ENCODE measurements at places on chromosomes 7 and 10.

DNA sequence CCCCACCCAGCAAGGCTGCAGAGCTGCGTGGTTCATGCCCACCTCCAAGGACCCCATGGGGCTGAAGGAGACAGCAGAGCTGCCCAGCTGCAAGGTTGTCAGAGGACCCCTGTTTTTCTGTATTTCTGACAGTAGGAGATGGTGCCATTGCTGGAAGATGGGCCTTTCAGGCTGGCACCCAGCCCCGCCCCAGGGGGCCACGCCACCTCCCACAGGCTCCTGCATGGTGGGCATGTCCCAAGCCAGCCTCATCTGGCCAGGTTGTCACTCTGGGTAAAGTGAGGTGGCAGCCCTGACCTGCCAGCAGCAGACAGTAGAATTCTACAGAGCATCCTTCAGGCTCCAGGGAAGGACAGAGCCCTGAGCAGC lies 75.5 kb upstream of the RET start:
- no peak for DNase-seq

DNA sequence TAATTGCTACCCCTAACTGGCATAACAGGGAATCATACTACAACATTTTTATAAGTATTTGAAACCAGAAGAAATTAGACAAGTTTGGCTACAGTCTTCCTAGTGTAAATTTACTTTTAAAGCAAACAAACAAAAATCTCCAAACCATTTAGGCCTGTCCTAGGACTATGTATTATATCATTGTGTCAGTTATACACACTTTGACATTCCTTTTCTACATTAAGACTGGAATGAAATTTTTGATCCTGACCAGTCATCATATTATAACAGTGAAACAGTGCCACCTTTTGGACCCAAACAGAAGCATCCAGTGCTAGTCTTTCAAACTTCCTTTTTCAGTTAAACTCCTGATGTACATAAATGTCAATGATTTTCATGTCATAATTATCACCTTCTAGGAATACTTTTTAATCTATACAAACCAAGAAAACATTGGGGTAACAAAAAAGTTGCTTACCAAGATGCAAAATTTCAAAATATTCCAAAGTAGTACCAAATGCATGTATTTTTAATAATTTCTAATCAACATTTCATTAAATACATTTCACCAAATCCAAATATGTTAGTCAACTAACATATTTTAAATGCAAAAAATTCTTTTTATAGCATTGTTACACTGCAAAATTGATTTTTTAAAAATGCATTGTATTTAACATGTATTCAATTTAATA lies 75.7 kb downstream of the IMMP2L start:
- peak; percentile 29 for DNase-seq

DNA sequence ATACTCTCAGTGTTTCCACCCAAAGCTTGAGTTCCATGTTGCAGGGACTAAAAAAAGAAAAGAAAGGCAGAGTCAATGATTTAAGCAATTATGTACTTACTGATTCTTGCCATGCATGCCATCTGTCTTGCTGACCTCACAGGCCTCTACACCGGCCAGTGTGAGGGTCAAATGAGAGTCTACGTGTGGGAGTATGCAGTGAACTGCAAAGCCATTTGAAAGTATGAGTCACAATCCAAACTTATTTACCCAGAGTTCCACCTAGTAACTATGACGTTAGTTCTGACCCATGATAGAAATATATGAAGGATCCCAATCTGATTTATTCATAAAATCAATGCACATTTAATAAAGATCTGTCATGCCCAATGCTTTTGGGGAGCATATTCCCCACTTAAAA lies 26.5 kb downstream of the PDE1C start:
- no peak for DNase-seq

- no peak for DNase-seq
These were observed 234.7 kb upstream of the PPP2R2D start for GRCh38 chr10:131666091-131666490.

DNA sequence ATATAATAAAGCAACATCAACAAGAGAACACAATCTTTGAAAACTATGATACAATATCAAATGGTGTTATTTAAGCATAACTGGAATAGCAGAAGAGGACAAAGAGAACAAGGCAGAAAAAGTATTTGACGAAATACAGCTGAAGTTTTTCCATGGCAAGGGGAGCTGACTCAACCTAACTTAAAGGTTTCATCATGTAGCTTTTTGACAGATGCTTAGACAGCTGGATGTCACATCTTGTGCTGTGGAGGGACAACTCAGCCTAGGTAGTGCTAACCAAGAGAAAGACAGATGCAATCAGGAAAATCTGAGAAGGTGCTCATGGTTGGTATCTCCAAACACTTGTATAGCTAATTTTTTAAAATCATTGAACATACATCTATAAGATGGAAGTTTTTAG lies 208.2 kb downstream of the TFEC start:
- no peak for DNase-seq

GRCh38 chr10:25641595-25641994 lies 292.4 kb upstream of the MYO3A start:
- DNase-seq, result no peak

- DNase-seq, result no peak
These were observed 64.8 kb upstream of the IGFBP3 start for GRCh38 chr7:45985902-45986301.

GRCh38 chr10:77949167-77949566 lies 22.6 kb upstream of the DLG5 start:
- no peak for DNase-seq

DNA sequence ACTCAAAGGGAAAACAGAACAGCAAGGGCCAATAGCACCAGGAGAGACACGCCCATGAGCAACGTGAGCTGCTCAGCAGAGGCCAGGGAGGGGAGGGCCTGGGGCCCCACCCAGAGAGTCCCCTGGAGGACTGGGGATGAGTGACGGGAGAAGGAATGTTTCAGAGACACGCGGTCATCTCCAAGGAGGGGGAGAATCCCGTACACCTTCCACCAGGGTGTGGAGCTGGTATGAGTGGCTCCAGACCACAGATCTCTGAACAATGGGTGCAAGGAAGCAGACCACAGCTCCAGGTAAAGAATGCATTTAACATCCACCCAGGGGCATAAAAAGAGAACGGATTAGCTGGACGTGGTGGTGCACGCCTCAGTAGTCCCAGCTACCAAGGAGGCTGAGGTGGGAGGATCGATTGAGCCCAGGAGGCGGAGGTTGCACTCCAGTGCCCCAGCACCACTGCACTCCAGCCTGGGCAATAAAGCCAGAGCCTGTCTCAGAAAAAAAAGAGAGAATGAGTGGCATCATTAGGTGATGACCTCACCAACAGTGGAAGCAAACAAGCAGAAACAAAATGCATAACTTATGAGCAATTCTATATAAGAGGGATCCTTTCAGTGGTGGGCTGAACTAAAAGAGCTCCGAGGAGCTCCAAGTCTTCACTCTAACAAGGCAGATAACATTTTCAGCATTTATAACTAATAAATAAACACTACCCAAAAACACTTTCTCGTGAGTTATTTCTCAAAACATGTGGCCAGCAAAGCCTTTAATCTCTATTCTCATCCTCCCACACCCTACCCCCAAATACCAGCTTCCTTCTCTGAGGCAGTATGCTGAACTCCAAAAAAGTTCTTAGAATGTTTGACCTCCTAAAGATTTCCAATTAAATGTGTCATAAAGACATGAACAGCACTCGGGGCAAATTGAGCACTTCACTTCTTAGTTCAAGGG lies 12.5 kb downstream of the PSAP start:
- no peak for DNase-seq

DNA sequence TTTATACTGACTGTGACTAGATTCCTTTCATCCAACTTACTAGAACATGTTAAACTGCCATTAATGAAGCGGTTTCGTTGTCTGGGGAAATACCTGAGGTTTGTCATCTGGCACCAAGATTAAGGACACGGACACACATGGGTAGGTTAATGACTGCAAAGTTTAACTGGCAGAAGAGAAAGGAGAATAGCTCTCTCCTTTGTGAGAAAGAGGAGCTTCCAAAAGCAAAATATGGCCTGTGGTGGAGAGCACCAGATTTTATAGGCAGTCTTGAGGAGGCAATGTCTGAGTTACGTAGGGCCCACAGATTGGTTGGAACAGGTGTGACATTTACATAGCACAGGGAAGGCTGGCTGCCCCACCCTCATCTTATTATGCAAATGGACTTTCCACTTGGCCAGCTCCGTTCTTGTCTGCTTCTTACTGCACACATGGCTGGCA lies 1193.0 kb upstream of the CELF2 start:
- peak; percentile 43 for DNase-seq

- DNase-seq, result no peak
These were observed 28.9 kb upstream of the SAMD9L start for GRCh38 chr7:93176992-93177580.

- DNase-seq, result no peak
These were observed 232.1 kb upstream of the LYZL1 start for GRCh38 chr10:29056729-29057128.

DNA sequence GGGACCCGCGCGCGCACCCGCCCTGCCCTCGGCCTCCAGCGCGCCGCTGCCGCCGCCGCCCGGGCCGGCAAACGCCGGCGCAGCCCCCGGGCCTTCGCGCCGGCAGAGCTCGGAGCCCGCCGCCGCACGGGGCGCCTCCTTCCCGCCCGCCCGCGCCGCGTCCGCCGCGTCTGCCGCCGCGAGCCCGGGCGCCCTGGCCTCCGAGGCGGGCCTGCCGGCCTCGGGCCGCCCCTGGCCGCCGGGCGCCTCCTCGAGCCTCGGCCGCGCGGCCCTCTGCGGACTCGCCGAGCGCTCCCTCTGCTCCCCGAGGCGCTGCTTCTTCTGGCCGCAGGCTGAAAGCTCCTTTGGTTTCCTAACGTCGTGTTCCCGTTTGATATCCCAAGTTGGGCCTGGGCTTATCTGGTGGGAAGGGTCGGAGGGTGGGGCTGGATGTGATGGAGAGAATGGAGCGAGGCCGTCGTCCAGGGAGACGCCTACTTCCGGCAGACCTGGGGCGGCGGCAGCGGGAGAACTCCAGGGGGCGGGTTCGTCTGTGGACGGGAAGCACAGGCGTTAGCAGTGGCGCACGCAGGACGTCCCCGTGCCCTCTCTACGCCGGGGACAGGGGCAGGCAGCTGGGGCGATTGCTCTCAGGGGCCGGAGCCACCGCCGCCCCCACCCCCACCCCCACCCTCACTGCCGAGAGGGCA lies 221.0 kb downstream of the PHTF2 start:
- peak; percentile 69 for DNase-seq

GRCh38 chr10:123175389-123176387 lies 21.5 kb downstream of the BUB3 start:
- no peak for DNase-seq

DNA sequence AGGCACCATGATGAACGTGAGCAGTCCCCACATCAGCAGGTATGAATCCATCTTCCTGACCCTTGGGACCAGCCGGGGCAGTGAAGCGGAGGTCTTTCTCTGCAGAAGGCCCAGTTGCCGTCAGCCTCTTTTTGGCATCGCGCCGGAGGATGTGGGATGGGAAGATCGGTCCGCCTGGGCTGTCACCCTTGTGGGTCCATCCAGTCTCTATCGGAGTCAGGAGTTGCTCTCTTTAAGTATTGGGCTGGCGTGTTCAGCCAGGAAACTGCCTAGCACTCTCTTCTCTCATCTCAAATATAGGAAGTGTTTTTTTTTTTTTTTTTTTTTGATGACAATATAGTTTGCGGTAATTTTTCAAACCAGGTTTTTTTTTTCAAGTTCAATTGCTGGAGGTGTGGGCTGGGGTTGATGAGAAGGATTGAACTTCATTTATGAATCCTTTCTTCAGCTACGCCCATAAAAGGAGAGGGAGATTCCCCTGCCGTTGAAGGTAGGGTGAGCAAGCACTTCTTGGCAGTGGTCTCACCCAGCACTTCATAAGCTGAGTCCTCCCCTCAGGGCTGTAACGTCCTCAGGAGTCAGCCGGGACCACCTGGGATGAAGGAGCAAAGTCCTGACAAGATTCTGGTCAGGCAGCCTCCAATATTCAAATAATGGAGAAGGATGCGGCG lies at the start of gene IL2RA:
TSS of gene IL2RA (minus strand) at position 267 of the 671 bp plus-strand sequence. CDS start at position 51, 216 bp downstream.
- DNase-seq, result no peak

GRCh38 chr10:44908066-44908749 lies 2.9 kb upstream of the TMEM72 start:
- peak; percentile 83 for DNase-seq

- DNase-seq, result no peak
These were observed 56.3 kb downstream of the CACUL1 start for GRCh38 chr10:118698421-118698820.

DNA sequence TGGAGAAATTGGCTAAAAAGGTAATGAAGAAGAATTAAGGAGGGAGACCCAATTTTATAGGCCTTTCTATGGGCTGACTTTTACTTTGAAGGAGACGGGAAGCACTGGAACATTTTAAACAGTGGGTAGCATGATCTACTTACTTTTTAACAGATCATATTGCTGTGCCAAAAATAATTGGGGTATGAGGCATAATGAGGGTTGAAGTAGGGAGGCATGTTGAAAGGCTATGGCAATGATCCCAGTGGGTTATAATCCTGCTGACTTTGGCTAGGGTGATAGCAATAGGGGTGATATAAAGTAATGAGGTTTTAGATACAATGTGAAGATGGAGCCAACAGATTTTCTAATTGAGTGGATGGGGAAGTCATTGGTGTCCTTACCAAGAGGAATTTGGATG lies 73.2 kb downstream of the GPR37 start:
- no peak for DNase-seq

- DNase-seq, result no peak
These were observed 280.9 kb upstream of the HGF start for GRCh38 chr7:82050792-82051191.

- DNase-seq, result no peak
These were observed 239.1 kb upstream of the AUTS2 start for GRCh38 chr7:69359003-69359700.

- DNase-seq, result no peak
These were observed 158.3 kb upstream of the KCND2 start for GRCh38 chr7:120114626-120115025.

- no peak for DNase-seq
These were observed 23.5 kb downstream of the SGMS1 start for GRCh38 chr10:50600286-50600685.

GRCh38 chr10:27319752-27320431 lies 79.3 kb upstream of the ACBD5 start:
- DNase-seq, result peak; percentile 20

DNA sequence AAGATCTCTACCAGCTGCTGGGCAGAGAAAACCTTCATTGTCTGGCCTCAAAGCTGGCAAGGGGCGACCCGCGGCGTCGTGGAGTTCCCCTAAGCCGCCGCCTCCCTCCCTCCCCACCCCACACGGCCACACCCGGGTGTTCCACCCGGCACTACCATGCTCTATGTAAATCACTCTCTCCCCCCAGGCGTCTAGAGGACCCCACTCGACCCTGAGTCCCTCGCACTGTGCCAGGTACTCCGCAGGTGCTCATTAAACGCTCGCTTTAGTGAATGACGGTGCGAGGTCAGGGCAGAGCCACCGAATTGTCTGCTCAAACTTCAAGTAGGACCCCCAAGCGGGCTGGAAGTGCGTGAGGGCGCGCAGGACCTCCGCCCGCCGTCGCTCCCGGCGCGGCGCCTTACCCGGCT lies 628 bp downstream of the PARP12 start:
- DNase-seq, result no peak
